ENCODE measurements at places on chromosomes 11 and 22. TPM values are rescaled to one million over a fixed set of nuclear protein-coding genes. Genes with fewer than 3 reads are reported as not detected.

TYR gene
- not detected for polyA plus RNA-seq

OR9Q2 gene
- polyA plus RNA-seq: not detected

MAP6 gene
- not detected for polyA plus RNA-seq

PHOX2A gene
- not detected for polyA plus RNA-seq
